Muscle of arm (tissue), 14 donors: ENCODE measurements at places on chromosomes 2 and 18. TPM values are rescaled to one million over a fixed set of nuclear protein-coding genes. Genes with fewer than 3 reads are reported as not detected.

Gene ANKRD30B
- not detected for polyA plus RNA-seq

- DNase-seq, result peak; percentile 41
Observed at GRCh38 chr2:159712929-159713420, 669 bp downstream of the MARCHF7 start.

DNA sequence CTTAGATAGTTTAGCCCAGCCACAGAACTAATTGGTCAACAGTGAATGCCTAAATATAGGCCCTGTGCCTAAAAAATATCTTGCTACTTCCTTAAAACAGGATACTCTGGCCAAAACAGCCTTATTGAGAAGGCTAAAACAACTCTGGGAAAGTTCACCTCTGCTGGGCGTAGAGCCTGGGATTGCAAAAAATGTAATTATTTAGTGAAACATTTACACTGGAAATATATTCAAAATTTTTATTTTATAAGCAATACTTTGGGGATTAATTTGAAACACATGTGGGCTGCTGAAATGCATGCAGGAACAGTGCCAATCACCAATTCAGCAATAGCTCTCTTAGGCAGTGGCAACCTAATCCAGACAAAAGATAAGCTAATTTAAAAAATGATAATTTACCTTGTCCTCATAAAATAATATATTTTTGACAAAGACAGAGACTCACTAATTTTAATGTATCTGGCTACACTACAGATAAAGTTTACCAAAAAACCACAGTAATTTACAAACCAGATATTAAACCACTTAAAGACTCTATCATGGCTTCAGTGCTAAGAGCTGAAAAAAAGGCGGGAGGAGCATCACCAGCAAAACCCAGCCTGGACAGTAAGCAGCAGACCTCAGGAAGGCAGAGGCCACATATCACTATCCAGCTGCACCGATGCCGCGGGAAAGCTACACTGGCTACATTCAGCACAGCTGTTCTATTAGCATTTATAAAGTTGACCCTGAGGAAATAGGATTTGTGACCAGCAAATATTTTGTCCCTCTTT, 18.5 kb downstream of the TRAK2 start:
- DNase-seq, result peak; percentile 52

Gene TRIM43
- not detected for polyA plus RNA-seq

DNA sequence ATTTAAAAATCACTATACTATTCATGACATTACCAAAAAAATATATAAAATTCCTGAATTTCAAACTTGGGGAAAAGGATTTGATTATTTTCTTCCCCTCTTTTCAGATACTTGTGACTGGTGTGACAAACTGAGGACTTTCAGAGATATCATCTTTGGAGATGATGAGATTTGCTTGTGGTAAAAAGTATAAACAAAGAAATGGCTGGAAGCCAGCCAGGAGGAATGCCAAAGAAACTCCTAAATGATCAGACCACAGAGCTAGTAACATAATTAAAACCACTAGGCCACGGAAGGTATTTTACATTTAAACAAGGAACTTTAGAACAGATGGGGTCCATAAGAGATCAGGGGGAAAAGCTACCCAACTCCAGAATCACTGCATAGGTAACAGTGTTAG, 58.7 kb downstream of the PIGN start:
- DNase-seq, result no peak

DNA sequence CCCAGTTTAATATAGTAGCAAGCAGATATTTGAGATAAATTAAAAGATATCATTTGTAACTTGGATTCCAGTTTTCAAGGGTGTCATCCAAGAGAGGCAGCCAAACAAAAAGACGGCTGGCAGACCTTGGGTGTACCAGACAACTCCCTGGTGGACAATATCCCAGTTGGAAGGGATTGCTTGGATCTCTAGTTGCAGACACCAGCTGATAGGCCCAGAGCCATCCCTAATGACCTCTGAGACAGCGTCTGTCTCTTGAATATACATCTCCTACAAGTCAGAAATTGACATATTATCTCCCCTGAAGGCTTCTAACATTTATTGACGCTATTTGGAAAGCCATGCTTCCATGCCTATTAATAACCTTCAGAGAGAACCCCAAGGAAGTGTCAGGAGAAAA, 67.7 kb downstream of the ACVR1 start:
- DNase-seq, result no peak

DNA sequence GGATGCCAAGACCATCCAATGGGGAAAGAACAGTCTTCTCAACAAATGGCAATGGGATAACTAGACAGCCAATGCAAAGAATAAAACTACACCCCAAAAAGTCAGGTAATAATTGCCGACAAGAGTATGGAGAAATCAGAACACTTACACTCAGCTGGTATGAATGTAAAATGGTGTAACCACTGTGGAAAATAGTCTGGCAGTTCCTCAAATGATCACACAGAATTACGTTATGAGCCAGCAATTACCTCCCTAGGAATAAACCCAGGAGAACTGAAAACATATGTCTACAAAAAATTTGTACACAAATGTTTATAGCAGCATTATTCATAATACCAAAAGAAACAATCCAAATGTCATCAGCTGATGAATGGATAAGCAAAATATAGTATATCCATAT, 8.8 kb downstream of the IWS1 start:
- no peak for DNase-seq

Gene SERPINB11
- not detected for polyA plus RNA-seq

DNA sequence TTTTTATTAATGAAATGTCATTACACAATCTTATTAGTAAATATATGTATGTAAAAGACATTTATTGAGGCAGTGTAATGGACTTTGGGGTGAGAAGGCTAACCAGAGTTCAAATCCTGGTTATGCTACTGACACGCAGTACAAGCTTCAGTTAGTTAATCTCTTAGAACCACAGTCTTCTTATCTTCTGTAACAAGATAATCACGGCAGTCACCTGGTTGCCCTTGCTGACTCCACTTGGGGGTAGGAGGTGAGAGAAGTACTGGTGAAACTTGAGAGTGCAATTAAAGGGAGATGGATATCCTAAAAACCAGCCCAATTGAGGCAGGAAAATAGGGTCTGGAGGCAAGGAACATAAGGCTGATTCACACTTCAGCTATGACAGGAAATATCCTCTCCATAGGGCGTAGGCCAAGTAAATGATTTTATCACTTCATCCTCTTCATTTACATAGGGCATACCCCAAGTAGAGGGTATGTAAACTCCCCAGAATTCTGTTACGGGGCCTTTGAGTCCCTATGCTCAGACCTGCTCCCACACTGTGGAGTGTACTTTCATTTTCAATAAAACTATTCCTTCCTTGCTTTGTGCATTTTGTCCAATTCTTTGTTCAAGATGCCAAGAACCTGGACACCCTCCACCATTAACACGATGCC, 21.3 kb downstream of the SKA1 start:
- no peak for DNase-seq

DNA sequence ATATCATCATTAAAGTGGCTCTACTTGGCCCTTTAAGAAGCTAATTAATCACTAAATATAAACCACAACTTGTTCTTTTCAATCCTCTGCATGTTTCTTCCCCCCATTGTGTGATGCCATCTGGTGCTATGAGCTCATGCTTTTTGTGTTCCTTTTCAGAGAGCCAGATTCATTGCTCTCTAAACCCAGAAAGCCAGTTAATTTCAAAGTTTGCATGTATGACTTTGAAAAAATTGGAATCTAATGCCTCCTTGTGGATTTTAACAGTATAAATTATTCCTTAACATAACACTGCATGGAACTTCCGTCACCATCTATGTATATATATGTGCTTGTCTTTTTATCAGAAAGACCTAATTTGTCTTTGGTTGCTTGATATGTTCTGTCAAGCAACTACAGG, 31.1 kb downstream of the TMEM178A start:
- DNase-seq, result peak; percentile 36

DNA sequence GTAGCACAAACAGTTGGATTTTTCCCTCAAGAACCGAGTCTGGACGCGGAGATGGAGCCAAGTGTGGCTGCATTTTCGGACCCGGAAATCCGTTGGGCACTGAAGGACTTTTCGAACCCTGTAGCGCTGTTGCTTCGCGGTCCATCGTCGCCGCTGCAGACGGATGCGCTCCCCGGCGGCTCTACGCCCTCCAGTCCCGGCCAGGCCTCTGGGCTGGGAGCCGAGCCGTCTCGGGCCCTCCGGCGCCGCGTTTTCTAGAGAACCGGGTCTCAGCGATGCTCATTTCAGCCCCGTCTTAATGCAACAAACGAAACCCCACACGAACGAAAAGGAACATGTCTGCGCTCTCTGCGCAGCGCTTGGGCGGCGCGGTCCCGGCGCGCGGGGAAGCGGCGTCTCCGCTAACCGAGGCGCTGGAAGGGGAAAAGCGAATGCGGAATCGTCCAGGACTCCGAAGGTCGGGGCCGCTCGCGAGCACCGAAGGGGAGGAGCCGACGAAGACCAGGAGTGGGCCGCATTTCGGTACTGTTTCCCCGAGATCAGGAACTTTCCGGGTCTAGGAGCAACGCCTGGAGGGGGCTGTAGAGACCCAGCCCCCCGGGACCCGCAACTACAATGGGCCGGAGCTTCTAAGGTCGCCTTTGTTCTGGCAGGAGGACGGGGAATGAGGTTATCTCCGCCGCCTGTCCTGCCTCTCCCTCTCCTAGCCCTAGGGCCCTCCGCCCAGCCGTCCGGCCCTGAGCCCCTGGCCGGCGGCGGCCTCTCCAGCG, 3.2 kb downstream of the EMX1 start:
- DNase-seq, result peak; percentile 31

Gene VRK2
- 22.0 TPM for polyA plus RNA-seq

DNA sequence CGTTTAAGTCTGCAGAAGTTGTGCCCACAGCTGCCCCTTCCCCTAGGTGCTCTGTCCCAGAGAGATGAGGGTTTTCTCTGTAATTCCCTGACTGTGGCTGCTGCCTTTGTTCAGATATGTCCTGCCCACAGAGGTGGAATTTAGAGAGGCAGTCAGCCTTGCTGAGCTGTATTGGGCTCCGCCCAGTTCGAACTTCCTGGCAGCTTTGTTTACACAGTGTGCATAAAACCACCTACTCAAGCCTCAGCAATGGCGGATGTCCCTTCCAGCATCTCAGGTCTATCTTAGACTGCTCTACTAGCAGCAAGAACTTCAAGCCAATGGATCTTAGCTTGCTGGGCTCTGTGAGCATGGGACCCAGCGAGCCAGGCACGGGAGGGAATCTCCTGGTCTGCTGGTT, 48.1 kb downstream of the LHCGR start:
- no peak for DNase-seq

GRCh38 chr18:5890331-5891183, 4.8 kb downstream of the TMEM200C start:
- DNase-seq, result no peak

DNA sequence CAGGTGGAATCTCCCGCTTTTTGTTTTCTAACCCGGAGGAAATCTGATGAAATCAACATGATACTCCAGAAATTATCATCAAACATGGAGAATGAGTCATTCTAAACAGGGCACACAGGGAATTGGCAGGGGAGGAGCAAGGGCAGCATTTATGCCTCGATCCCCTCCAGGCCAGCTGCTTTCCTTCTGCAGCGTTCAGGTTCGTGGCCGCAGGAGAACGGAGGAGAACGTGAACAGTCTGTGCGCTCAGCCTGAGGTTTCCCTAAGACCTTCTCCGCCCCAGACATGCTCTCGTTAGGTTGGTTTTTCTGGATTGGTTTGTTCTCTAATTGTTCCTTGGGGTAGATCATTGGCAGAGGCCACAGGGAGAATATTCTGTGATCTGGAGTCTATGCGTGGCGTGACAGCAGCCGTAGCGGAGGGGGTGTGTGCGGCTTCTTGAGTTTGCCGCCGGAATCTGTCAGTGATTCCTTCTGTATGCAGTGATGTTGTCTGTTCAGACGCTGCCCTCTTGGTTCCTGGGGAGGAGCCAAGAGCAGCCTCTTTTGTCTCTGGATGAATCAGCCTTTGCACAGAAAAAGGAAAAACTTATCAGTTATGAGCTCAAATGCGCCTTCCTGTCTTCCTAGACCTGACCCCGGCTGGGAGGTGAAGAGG, 75.9 kb downstream of the SH3BP4 start:
- DNase-seq, result no peak

DNA sequence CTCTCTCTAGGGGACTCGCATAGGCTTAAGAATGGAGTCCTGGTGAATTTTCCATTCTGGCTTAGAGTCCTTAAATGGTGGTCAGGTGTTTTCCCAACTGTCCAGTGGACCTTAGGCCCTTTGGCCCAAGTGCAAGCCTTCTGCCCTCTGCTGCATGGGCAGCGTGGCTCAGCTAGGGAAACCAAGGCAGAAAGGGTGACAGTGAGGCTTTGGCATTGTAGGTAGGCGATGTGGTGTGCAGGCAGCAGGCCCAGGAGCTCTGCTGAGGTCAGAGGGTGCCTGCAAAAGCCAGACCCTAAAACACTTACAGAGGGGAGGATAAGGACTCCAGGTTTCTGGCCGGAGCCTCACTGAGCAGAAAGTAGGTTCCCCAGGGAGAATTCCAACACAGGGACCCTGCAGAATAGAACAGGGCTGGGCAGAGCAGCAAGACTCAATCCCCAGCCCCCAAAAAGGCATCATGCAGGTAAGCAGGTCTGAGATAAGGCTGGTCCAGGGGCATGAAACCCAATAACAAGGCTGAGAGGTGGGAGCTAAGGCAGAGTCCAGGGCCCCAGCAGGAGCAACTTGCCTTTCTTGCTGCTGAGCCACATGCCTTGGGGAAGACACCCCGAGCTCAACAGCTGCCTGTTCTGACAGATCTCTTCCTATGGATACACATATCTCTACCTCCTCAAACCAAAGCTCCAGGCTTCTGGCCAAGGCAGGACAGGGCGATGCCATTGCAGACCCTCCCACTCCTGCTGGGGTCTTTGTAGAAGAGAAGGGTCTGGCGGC, 199.7 kb downstream of the TNS1 start:
- no peak for DNase-seq

Gene GPR155
- 4.0 TPM for polyA plus RNA-seq

- DNase-seq, result no peak
Observed at GRCh38 chr2:160918906-160919503, 241.2 kb upstream of the TANK start.

GRCh38 chr2:85134896-85135659, 1.9 kb downstream of the TCF7L1 start:
- no peak for DNase-seq

Gene TMEM37
- 6.6 TPM for polyA plus RNA-seq

DNA sequence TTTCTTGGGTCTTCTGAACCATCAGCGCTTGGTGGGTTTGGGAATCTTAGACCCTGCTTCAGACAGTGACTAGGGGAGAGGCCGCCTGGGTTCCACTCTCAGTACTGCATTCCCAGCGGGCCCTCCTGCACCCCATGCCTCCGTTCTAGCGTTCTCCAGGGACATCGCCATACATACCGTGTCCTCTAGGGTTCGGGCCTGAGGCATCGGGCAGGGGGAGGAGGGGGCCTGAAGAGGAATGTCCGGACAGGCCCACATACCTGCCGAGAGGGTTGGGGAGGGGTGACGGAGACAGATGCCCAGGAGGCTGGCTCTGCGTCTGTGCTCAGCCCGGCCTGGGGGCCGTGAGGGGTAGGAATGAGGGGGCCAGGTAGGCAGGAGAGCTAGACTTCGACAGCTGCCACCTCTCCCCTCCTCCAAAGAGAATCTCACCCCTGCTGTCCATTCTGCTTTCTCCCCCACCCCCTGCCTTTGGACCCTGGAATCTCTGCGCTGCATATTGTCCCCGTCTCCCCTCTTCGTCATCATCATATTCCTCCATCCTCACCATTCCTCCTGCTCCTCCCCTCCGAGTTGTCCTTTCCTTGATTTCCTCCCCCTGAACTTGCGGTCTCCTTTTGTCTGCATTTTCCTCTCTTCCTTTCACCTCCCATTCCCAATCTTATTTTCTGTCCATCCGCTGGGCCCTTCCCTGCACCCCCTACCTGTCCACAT, 7.8 kb upstream of the WNT10A start:
- no peak for DNase-seq

Gene ALPG
- not detected for polyA plus RNA-seq
